GM12891 (cell line): ENCODE measurements at places on chromosomes 2 and 18.

- no peak for DNase-seq
These were observed 19.3 kb downstream of the GEMIN6 start for GRCh38 chr2:38797250-38797676.

DNA sequence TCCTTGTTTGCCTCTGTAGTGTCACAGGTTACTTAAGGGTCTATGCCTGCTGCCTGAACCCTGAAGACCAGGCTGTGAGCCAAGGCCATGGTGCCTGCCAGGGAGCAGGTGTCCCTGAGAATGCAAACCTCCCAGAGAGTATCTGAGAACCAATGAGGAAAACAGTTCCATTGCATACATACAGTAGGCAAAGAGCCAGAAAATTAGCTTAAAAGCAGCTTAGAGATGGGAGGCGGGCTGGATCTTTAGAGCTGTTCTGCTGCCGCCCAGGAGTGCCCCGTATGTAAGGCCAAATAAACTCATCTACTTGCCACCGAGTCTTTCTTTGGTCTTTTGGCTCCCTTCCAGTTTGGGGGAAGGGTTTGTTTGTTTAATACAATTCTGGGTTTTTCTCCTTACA is 327.9 kb downstream of the CLIP4 start:
- no peak for DNase-seq

- DNase-seq, result no peak
These were observed 29.8 kb upstream of the YES1 start for GRCh38 chr18:841647-842370.

DNA sequence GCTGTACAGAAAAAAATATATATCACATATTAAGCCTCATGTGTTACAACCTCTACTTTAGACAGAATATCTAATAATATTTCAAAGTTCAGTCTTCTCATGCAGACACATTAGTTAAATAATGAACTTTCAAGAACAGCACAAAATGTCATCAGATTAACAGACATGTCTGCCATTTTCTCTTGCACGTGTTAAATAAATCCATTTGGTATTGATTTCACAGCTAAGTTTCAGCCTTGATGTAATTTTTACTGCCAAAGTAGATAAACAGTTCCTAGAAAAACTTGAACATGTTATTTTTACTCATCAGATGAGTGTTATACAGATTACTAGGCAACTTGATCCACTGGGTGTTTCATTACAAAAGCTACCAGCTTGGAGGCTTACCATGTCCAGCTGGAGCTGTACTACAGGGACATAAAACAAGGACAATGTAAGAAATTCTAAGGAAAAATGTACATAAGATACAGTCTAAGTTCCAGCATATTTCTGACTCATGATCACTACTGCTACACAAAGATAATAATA is 290.7 kb upstream of the DDX18 start:
- no peak for DNase-seq

DNA sequence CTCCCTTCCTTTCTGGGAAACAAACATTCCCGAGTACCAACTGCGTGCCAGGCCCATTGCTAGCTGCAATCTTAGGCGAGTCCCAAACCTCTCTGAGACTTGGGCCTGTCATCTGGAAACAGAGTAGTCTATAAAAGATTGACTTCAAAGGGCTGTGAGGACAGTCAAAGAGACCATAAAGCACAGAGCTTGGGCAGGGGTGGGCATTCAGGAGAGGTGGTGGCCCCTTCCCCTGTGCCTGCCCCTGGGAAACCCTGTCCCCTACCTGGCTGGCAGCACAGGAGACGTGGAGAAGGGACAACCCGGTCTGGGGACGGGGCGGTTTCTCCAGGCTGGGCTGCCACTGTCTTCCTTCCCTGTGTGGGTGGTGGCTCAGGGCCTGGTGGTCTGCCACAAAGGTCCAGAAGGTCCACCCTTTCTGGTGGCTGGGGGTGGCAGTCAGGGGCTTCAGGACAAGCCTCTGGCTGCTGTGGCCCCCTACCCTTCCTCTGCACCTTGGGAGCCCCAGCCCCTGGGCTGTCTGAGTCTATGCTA is 33.9 kb upstream of the FOSL2 start:
- no peak for DNase-seq
